Dorsolateral prefrontal cortex (tissue), 122 donors: ENCODE measurements at places on chromosomes 11 and 22.
A peak's percentile ranks its signal among the peaks of the same experiment; 100 is the strongest.

GRCh38 chr22:20829491-20830134, 29.0 kb downstream of the PI4KA start:
- no peak for DNase-seq

- DNase-seq, result no peak
Observed at GRCh38 chr11:58503361-58503856, 4.5 kb downstream of the OR5B21 start.

DNA sequence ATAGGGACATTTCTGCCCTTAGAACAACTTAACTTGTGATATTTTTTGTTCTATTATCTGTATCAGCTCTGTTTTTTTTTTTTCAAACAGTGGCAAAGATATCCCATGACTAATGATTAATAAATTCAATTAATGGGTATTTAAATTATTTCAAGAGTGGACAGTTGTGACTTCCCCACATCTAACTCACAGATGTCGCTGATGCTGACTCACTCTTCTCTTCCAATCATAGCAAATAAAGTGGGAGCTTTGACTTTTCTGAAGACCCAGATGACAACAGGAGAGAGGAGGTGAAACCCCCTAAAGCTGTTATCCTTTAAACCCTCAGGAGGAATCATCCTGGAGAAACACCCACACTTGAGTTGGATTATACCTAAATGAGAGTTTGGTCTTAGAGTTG, 27.1 kb downstream of the GGTLC2 start:
- DNase-seq, result no peak

- DNase-seq, result peak; percentile 64
Observed at GRCh38 chr11:76236092-76236999, 30.0 kb upstream of the WNT11 start.

DNA sequence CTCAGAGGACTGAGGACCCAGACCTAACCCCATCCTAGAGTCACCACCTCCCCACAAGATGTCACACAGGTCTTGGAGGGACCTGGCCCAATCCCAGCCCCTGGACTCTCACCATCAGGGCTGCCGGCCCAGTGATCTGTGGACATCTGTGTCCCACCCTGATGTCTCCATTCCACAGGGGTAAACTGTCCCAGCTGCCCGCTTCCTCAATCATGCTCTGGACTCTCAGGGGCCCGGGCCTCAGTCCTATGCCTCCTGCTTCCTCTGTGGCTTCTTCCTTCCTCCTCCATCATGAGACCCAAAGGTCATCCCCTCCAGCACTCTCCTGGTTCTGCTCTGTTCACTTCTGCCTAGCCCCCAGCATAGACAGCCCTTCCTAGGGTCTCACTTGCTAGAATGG, 32.2 kb downstream of the ARAP1 start:
- no peak for DNase-seq

DNA sequence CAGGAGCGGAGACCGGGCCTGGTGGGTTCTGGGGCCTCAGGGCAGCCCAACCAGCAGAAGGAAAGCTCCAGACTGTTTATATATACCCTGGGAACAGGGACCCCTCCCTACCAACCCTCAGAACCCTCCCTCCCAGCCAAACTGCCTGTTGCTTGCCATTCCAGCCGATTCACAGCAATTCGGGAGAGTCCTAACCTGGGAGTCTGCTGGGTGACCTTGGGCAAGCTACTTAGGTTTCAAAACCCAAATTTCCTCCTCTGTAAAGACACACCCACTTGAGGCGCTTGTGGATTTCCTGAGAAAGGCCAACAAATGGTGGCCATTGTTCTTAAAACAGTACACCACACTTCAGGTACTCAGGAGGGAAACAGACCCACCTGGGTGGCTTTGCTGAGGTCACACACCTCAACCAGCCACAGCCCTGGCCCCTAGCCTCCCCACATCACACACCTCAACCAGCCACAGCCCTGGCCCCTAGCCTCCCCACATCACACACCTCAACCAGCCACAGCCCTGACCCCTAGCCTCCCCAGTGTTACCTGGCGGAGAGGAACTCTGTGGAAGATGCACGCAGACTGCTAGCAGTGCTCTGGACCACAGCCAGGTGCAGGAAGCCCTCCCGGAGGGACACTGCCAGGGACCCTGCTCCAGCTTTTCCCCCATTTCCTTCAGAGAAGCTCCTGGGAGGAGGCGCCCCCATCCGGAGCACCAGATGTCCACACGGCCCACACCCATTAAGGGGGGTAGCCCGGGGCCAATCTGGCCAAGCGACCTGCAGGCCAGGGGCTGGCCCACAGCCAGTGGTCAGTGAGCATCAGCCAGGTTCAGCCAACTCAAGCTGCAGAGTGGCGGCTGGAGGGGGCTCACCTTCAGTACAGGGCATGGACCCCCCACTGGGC, 6.2 kb downstream of the SHISA8 start:
- no peak for DNase-seq

- DNase-seq, result no peak
Observed at GRCh38 chr11:106957030-106957482, 61.2 kb downstream of the GUCY1A2 start.

- no peak for DNase-seq
Observed at GRCh38 chr22:49487950-49488349, 339.7 kb downstream of the BRD1 start.

GRCh38 chr22:24973872-24974271, 21.4 kb downstream of the KIAA1671 start:
- DNase-seq, result no peak

DNA sequence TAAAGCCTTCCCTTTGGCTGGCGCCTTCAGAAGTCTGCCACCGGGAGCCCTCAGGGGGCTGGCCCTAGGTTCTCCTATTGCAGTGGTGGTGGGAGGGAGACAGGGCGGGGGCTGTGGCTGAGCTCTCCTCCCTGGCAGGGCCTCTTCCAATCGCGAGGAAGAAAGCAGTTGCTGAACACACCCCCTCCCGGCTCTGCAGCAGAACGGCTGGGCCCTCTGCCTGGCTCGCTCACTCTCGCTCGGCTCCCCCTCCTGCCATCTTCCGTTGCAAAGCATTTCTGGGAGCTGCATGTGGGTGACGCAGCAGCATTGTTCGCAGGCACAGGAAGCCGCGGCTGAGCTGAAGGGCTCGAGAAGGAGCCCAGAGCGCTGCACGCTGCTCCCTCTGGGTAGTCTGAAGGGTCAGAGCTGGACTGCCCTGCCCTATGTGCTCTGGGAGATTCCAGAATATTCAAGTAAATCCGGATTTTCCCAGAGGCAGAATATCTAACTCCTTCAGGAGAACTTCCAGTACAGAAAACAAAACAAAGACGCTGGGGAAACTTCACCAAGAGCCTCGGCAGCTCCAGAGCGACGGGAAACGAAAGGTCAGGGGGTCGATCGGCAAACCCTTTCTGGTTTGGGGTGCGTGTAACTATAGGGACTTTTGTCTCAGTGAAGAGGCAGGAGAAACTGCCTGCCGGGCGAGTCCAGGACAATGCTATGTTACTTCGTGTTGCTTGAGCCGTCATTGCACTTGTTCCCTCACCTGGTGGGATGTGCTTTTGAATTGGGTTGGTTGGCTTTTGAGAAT, 26.3 kb upstream of the GRK2 start:
- DNase-seq, result peak; percentile 97

GRCh38 chr11:21144531-21144930, 475.1 kb downstream of the NELL1 start:
- no peak for DNase-seq

DNA sequence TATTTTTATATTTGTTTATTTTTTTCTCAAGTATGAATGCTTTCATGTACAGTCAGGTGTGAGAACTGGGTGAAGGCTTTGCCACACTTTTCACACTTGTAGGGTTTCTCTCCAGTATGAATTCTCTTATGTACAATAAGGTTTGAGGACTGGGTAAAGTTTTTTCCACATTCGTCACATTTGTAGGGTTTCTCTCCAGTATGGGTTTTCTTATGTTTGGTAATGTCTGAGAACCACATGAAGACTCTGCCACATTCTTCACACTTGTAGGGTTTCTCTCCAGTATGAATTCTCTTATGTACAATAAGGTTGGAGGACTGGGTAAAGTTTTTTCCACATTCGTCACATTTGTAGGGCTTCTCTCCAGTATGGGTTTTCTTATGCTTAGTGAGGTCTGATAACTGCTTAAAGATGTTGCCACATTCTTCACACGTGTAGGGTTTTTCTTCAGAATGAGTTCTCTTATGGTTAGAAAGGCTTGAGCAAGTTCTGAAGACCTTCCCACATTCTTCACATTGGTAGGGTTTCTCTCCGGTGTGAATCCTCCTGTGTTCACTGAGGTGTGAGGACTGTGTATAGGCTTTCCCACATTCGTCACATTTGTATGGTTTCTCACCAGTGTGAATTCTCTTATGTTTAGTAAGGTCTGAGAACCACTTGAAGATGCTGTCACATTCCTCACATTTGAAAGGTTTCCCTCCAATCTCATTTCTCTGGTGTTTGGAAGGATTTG, 19.7 kb downstream of the ZNF195 start:
- no peak for DNase-seq

DNA sequence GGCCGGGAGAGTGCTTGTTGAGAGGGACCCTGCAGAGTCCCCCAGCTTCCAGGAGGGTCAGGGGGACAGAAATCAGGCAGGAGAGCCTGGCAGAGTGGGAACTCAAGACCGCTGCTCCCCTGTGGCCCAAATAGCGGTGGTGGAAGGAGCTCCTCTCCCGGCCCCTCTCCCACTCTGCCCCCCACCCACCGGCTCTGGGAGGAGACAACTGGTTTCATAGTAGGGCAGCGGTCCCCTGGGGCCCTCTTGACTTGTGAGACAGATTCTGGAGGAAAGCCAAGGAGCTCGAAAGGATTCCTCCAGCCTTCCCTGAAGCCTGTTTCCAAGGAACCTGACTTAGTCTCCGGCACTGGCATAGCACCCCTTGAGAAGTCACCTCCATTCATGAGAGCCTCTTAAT, 10.1 kb downstream of the PKNOX2 start:
- no peak for DNase-seq

DNA sequence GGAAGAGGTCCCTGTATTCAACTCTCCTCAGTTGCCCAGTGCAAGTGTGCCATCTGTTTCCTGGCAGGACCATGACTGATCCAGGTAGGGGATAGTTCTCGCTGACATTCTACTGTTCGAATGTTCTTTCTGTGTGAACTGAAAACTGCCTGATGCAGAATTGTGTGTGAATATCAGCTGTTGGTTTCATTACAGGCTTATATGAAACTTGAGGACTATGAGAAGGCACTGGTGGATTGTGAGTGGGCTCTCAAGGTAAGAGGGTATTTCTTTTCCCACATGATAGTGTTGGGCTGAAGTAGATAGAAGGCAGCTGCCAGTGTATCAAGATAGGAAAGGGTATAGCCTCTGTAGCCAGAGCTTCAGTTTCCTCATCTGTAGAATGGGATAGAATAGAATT, 15.3 kb downstream of the TTC12 start:
- no peak for DNase-seq

- DNase-seq, result no peak
Observed at GRCh38 chr11:57792870-57793269, 31.3 kb downstream of the CTNND1 start.

- no peak for DNase-seq
Observed at GRCh38 chr11:23554002-23554401, 693.7 kb upstream of the CCDC179 start.

DNA sequence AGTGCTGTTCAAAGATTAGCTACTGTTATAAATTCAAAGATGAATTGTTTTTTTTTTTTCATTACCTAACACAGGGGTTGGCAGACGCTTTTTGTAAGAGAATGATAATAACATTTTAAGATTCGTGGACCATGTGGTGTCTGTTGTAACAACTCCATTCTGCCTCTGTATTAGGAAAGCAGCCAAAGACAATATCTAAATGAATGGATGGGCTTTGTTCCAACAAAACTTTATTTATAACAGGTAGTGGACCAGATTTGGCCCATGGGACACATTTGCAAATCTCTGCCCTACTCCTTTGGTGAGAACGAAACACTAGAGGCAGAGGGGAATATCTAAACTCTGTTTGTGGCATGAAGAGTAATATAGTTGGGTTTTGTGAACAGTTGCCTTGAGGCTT, 83.6 kb upstream of the BLID start:
- no peak for DNase-seq

DNA sequence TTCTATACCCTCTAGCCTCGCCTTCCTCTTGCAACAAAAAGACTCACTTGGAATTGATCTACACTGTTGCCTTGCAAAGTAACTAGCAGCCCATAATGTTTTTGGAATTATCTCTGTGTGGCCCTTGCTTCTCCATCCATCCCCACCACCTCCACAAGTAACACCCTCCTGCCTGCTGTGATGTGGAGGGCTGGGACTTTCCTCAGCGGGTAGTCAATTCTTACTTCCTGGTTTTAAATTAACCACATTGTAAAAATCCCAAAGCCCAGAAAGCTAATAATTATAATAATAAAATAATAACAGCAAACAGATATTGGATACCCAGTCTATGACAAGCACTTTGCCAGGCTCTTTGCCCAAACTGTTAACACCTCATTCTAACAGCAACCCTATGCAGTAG, 40.8 kb upstream of the GALNT18 start:
- no peak for DNase-seq

DNA sequence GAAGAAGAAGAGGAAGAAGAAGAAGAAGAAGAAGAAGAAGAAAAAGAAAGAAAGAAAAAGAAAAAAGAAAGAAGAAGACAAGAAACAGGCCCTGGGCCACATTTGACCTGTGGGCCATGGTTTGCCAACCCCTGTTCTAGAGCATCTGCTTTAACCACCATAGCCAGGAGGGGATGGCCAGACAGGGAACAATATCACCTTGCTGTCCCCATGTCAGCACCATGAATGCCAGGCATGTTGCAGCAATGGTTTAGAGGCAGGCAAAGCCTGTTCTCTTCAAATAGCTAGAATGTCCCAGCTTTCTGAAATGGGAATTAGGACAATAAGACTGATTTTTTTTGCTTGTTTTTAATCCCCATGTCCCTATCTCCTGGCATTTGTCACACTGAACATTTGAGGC, 338.6 kb upstream of the PLET1 start:
- no peak for DNase-seq

DNA sequence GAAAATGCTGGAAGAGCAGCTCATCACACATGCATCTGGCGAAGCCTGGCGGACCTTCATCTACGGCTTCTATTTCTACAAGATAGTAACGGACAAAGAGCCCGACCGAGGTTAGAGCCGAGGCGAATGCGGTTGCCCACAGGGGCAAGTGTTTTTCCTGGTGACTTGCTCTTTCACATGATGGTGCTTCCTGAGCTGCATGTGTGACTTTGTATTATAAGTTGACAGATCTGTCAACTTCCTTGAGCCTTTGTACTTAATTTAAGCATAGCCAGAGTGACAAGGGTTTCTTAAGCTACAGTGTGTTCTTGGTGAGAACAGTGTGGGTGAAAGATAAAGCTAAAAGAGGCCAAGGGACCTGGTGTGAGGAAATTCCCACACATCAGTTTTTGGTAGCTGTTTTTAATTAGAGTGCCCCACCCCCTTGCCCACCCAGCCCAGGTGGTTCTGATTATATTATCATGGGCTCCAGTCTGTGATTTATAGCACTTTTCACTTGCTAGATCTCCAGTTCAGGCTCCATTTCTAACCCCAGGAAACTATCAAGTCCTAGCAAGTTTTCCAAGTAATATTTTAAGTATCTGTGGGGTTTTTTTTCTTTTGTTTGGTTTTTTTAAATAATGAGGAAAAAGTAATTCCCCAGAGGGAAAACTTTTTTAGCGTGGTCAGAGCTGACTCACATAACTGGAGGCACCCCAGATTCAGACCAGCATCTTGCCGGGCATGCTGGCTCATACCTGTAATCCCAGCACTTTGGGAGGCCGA, 68.0 kb upstream of the YWHAH start:
- no peak for DNase-seq

- DNase-seq, result no peak
Observed at GRCh38 chr11:70352100-70352499, 46.2 kb upstream of the CTTN start.
